ENCODE measurements at places on chromosomes 7 and 10.

DNA sequence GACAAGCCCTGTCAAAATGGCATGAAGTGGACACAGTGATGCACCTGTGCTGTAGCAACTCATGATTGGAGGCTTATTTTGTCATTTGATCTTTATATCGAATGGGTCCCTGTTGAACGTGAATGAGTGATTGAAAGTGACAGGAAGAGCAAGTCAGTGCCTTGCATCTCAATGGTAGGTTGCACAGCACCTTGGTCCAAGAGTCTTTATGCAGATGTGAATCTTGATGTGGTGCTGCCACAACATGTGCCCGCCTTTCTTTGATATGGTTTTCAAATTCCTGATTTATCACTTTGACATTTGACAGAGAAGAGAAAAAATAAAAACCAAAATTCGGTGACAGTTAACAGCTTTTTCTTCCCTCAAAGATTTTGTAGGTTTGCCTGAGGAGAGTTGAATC is 1182.4 kb downstream of the DNAJB9 start:
- DNase-seq = no peak

DNA sequence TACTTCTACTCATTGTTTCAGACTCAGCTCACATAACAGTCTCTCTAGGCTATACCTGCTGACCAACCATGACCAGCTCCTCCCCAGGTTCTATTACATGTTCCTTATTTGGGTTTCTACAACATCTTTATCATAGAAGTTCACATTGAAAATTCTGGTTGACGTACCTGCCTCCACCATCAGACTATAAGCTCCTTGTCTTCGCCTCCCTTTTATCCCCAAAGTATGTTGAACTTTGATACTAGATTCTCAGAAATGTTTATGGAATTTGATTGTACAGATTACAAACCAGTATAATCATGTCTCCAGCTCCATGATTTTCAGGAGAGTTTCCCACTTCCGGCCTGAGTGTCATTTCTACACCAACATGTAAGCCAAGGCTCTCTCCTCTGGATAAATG is 15.0 kb downstream of the NPSR1 start:
- no peak for DNase-seq

GRCh38 chr7:131057015-131057793 is 270.5 kb upstream of the MKLN1 start:
- DNase-seq = no peak

DNA sequence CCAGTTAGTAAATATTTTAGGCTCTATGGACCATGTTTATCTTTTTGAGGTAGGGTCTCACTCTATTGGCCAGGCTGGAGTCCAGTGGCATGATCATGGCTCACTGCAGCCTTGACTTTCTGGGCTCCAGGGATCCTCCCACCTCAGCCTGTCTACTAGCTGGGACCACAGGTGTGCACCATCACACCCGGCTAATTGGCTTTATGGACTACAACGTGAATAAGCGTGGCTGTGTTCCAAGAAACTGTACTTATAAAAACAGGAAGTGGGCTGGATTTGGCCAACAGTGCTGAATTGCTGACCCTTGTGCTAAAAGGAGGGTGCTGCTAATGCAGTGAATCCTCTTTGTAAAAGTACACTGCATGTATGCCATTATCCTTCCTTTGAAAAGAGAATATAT is 111.7 kb upstream of the CDK13 start:
- no peak for DNase-seq

- no peak for DNase-seq
Measured at GRCh38 chr7:157001920-157002818, 8.3 kb downstream of the MNX1 start.

DNA sequence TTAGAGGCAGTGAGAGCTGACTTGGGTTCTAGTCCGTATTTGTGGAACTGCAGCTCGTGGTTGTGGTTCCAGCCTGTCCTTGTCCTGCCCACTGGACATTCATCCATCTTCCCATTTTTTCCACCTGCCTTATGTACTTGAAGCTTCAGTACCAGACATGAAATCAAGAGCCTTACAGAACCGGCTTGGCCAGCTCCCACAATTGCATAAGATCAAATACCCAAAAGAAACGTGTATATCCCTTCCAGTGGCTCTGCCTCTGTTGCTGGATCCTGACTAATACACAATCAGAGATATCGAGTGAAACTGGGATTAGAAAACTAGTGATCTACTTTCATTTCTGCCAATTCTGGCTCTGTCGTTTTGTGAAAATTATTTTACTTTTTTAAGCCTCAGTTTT is 23.8 kb upstream of the LIPA start:
- no peak for DNase-seq

DNA sequence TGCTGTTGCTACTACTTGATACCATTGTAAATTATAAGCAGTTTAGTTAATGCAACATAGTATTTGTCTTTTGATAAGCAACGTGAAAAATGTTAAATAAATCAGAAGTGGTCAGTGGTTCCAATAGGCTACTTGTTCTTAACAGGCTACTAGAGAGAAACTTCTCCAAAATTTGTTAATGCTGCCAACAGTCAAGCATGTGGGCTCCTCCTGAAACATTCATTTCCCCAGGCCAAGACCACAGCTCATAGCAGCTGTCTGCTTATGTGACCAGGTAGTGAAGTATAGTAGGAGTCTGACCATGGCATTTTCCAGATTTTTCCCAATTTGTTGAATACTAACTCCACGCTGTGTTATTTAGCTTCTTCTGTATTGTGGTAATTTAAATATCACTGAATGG is 81.0 kb downstream of the CYP51A1 start:
- no peak for DNase-seq

DNA sequence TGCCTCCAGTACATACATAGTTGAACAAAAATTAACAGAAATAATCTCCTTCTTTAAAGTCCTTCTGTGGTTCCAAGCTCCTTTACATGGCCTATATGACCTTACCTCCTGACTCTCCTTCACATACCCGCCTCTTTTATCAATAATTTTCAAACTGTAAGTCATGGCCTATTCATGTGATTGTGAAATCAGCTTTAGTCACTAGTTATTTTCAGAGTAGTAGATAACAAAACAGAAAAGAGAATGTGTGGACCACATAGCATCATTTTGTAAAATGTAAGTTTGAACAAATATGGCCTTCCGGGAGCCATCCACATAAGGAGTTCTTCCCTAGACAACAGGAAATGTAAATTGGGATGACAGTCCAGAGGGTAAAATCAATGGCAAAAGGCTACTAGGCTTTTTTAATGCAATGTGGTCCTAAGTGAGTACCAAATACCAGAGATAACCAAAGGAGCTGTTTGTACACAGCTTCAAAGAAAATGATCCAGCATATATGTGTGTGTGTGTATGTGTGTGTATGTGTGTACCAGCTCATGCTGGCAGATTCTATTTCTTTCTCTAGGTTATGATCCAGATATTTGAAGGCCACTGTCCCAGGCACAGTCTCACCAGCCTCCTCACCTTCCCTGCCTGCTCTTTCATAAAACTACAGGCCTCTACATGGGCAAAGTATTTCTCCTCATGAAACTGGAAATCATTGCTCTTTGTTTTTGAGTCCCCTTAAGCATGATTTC is 12.3 kb upstream of the FAM133B start:
- DNase-seq = no peak

DNA sequence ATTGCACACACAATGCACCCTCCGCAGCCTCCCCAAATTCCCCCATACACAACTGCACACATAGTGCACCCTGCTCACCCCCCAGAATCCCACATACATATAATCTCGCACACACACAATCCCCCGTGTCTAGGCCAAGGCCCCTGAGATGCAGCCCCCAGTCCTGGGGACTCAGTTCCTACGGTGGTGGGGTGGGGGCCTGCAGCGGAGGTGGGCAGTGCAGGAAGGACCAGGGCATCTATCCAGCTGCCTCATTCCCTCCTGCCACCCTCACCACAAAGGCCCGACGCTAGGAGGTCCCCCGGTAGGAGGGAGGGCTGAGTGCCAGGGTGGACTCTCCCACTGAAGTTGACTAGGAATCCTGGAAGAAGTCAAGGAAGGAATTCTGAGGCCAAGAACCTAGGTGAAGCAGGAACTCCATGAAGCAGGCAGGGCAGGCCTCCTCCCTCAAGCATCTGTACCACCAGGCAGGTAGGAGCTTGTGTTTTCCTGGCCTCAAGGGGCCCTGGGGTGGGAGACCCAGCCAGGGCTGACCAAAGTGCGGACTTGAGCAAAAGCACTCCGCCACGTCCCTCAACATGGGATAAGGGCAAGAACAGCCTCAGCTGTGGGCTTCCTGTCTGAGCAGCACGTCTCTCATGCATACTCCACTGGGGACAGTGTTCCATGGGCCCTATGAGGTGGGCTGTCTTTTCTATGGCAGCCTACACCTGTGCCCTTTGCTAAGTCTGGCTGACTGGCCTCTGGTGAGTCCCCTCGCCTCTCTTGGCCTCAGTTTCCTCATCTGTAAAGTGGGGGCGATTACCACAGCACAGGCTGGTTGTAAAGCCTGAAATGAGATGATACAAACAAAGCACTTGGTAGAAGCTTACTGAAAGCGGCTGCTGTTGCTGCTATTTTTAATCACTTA is 145.7 kb downstream of the MAPK8 start:
- DNase-seq = no peak

- no peak for DNase-seq
Measured at GRCh38 chr7:112293416-112293815, 86.9 kb downstream of the ZNF277 start.

DNA sequence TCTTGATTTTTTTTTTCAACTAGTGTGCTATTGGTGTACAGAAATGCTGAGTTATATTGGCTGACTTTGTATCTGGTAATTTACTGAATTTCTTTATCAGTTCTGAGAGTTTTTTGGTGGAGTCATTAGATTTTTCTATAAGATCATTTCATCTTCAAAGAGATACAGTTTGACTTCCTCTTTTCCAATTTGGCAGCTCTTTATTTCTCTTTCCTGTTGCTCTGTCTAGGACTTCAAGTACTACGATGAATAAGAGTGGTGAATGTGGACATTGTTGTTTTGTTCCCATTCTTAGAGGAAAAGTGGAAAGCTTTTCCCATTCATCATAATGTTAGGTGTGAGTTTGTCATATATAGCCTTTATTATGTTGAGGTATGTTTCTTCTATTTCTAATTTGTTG is 50.2 kb downstream of the LOXL4 start:
- DNase-seq = no peak

GRCh38 chr10:110081911-110082310 is 74.1 kb downstream of the ADD3 start:
- DNase-seq = no peak

- DNase-seq = no peak
Measured at GRCh38 chr7:28607855-28608193, 195.5 kb downstream of the CREB5 start.

DNA sequence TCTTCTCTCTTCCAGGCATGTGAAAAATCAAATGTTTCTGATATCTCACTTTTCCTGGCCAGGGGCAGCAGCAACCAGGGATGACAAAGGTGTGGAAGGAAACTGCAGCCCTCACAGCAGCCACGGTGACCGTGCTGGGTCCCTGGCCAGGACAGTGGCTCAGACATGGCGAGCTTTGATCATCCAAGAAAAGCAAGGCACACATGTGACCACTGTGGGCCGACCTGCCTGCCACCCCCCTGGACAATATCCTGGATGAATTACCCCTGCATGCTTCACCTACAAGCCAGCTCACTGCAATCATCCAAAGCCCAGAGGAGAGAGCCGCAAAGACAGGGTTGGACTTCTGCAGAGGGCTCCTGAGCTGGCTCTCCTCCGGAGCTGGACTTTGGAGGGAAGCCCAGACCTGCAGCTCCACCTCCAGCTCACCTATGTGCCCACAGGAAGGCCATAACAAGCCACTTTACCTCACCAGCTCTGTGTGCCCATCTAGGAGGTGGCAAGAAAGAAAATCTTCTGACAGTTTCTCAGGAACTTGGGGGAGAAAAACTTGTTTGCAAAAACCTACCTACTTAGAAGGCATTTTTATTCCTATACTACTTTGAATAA is 2.7 kb downstream of the CHST15 start:
- DNase-seq = no peak

- no peak for DNase-seq
Measured at GRCh38 chr10:102633287-102633686, 11.0 kb upstream of the TRIM8 start.

DNA sequence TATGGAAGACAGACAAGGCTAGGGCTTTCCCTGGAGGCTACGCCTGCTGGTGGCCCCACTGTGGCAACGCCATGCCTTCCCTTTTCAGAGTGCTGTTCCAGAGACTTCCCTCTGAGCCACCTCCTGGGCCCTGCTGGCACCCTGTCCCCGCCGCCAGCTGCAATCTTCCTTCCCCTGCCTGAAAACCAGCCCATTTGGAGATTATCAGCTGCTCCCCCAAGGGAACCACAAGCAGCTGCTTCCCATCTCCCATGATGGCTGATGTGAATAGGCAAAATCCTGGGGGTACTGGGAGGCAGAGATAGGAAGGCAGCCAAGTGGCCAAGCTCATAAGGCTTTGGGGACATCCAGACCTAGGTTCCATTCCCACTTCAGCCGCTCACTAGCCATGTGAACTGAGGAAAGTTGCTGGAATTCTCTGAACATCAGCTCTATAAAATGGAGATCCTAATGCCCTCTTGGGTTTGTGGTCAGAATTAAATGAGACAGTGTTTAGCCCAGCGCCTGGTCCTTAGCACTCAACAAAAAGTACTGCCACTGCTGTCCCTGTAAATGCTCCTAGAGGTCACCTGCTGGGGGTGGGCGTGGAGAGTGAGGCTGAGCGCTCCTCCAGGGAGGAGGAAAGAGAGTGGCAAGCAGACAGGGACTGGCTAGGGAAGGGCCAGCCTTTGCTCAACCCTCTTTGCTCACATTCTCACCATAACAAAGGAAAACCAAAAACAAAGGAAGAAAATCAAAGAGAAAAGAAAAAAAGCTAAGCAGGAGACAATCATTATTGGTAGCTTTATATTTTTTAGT is 5.9 kb downstream of the TSPAN33 start:
- DNase-seq = no peak

DNA sequence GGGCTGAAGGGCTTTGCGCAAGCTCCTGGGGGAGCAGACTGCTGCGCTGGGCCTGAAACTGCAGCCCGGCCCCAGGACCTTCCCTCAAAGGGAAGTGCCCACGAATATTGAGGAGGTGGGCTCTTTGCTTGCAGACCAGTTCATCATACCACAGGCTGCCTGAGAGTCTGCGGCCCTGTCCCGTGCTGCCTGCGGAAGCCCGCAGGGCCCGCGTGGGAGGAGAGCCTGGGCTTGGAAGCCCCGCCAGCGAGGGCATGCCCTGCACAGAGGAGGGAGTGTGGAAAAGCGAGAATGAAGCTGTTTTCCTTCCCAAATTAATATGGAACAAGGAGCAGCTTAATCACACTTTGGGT is 83.6 kb upstream of the MKI67 start:
- no peak for DNase-seq

DNA sequence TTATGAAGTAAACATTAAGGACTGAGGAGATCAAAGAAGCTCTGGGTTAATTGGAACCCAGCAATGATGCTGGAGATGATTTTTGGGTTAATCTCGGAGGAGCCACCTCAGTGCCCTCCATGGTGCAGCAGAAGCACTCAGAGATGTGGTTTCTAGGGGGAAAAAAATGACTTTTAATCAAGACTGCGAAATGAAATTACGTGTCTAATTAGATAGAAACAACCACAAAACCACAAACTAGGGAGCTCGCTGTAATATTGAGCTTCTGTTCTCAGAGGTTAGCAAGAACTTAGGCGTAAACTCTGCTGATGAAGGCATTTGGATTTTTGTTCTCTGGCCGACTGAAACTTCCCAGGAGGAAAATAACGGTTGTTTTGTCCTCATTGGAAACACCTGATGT is 319.0 kb downstream of the GRID1 start:
- DNase-seq = no peak
